ENCODE measurements at places on chromosomes 1 and 21.

DNA sequence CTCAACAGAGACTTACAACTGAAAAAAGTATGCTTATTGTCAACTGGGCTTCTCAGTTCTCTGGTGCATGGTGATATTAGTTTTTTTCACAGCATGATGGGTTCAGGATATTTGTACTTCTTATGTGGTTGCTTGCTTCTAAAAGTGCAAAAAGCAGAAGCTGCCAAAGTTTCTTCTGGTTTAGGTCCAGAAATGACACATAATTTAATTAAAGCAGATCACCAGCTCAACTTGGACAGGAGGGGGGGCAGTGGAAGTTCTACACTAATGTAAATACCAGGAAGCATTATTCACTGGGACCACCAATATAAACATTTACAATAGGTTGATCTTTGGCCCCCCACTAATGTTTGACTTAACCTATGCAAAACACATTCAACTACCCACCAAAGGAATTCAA, 354.8 kb upstream of the BRINP3 start:
- DNase-seq, result no peak

DNA sequence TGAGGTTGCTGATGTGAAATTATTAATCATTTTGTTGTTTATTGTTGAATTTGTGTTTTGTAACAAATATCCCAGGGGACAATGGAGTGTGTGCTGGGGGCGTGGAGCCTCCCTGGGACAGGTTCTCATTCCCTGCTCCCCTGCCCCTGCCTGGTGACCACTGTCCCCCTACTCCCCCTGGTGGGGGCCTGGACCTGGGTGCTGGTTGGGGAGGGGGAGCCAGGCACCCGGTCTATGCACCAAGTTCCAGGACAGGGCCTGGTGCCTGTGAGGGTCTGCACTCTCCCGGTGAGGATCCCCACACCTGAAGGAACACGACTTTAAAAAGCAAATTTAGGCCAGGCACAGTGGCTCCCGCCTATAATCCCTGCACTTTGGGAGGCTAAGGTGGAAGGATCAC, 42.4 kb downstream of the CHD5 start:
- no peak for DNase-seq

- DNase-seq, result no peak
Measured at GRCh38 chr1:203206129-203206687, 19.7 kb upstream of the CHI3L1 start.

DNA sequence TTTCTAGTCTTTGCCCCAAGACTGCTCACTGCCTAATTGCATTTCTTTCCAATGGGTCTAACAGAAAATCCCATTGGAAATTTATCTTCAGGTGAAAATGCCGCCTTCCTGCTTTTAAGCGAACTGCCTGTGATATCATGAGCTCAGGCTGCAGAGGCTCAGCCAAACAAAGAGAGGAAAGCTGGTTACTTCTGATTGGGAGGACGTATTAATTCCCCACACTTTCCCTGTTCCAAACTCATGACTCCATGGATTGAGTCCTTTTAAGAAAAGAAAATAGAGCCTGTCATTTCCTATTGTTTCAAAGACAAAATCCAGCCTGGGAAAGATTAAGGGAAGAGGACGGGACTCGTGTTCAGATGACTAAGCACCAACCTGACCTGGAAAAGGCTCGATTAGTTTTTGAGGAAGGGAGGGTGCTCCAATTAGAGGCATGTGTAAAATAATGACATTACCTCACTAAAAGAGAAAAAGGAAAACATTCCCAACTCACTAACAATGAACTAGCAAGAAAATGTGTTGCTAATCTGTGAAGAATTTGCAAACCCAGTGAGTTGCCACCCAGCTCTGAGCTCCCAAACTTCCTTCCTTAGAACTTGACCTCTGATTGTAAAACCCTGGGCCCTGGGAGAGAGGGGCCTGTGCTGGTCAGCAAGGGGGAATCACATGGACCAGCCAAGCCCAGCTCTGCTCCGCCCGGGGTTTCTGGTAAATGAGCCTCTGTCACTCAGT, 61.2 kb downstream of the TCP10L start:
- no peak for DNase-seq

DNA sequence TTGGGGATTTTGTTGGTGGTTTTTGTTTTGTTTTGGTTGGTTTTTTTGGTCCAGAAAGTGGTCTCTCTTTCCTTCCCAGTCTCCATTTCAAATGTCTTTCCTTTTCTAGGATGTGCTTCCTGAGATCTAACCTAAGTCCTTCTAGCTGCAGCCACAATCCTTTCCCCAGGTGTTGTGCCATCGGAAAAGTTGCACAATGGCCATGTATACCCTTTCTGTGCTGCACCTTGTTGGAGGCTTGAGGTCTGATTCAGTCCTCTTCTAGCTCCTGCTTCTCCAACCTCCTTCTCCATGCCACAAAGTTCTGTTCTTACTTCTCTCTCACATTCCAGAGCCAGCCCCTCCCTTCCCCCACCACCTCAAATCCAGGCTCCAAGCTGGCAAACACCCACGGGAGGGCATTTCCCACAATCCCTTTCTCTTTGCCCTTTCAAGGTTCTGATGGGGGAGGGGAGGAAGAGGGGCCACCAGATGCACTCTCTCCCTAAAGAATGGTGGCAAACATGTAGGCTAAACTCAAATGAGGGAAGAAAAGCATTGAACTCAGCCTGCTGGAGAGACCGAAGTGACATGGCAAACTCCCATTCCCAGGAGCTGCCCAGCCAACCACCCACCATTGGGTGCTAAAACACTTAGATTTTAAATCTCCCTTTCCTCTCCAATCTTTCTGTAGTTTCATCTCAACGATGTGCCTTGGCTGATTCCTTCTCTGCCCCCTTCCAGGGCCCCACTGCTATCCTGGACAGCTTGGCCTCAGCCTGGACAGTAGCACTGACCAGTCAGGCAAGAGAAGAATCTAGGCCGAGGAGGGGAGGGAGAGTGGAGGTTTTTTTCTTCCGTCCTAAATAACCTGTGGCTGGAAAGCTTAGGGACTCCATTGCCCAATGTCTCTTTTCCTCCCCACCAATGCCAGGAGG, 2.9 kb downstream of the KCNJ10 start:
- no peak for DNase-seq

GRCh38 chr1:154955039-154955717, 721 bp downstream of the PBXIP1 start:
- DNase-seq, result peak; percentile 87

GRCh38 chr1:24981631-24982005, 51.5 kb upstream of the RUNX3 start:
- DNase-seq, result no peak

- DNase-seq, result no peak
Measured at GRCh38 chr21:34203851-34204420, 130.6 kb downstream of the MRPS6 start.

DNA sequence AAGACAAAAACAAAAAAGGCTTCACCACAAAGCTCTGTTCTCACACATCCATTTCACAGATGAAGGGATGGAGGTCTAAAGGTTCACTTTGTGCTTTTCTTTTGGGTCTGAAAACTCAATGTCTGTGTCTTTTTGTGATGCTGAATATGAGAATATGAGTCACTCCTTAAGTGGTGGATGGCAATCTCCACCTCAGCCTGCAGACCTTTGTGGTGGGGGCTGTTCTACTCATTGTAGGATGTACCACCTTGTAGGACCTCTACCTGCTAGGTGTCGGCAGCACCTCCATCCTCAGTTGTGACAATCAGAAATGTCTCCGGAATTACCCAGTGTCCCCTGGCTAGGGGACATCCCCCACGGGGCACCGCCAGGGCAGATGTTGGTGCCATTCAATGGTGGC, 42.8 kb downstream of the UBASH3A start:
- no peak for DNase-seq

GRCh38 chr1:15723631-15724246, 12.3 kb upstream of the SLC25A34 start:
- no peak for DNase-seq

DNA sequence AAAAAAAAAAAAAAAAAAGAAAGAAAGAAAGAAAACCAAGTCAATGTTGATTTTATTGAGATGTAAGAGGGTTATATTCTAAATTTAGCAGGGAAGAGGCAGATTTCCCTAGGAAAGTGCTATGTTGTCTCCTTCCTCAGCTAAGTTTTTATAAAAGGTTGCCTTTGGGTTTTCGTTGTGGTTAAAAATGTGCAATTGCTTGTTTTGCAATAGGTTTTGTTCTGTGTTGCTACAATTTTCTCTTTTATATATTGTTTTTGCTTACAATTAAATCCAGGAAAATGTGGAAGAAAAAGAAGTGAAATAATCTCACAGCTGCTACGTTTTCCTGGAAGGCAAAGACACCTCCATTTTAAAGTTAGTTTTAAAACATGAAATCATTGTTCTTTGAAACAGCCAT, 136.7 kb upstream of the C1orf105 start:
- DNase-seq, result no peak

Measured in stimulated activated CD4-positive, alpha-beta T cell treated with anti-CD3 and anti-CD28 coated beads, Interleukin-1b, Interleukin-23, amount 100 ng/mL, for 48 hours (primary cell).